Femur (tissue), 1 donor: ENCODE measurements at places on chromosomes 3 and 15.

DNA sequence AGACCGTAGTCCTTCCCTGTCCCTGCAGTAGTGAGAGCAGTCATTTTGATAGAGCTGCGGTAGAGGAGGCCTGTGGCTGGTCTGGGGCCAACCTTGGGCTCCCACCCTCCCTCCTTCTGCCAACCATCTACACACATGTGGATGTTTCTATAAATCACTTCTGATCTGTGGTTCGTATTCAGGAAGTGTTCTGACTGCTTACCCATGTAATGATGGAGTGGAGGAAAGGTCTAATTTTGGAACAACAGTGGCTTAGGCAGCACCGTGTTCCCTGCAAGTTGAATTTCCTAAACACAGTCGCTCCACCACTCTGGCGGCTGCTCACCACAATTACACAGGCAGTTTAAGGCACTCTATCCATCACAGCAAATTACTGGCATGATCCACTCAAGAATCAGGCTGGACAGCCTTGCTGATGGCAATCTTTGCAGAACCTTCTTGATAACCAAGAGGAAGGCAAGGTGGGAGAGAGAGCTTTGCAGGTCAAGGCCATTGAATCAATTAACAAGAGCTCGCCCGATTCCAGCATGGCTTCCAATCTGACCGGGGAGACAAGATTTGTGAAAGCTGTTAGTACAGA lies 104.7 kb upstream of the VEPH1 start:
- peak; percentile 69 for DNase-seq

DNA sequence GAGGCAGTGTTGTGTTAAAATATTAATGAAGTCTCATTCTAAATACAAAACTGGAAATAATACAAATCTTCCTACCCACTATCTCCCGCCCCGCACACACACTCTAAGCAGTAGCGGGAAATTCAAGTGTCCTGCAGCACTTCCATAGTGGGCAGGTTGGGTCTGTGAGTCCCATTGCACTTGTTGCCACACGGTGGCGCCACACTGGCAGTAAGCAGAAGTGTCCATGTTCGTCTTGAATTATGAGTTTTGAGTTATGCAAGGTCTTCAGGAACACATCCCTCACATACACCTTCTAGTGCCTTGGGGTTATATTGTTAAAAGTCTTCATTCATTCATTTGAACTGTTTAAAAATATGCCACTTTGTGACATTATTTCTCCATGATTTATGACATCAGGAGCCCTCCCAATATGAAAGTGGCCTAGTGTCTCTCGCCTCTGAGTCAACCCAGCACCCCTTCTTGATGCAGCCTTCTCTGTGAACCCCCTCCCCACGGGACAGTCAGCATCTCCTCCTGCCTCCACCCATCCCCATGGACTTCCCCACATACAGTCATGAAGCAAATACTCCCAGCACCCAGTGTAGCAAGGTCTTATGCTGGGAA lies 17.6 kb upstream of the CCDC174 start:
- DNase-seq = peak; percentile 47

DNA sequence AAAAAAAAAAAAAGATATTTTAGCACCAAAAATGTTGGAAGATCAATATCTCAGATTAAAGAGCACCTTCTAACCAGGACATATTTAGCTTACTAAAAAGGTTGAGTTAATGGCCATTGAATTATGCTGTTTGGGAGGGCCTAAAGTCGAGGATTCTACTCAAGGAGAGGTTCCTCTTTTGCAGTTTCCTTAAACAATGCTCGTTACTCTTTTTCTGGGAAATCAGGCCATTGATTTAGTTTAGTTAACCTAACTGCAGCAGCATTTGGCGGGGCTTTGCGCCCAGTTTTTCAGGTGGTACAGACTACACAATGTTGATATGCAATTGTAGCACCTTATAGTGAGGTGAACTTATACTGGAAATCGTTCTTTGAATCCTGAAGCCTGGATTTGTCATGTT lies 6.8 kb downstream of the ABHD2 start:
- no peak for DNase-seq

DNA sequence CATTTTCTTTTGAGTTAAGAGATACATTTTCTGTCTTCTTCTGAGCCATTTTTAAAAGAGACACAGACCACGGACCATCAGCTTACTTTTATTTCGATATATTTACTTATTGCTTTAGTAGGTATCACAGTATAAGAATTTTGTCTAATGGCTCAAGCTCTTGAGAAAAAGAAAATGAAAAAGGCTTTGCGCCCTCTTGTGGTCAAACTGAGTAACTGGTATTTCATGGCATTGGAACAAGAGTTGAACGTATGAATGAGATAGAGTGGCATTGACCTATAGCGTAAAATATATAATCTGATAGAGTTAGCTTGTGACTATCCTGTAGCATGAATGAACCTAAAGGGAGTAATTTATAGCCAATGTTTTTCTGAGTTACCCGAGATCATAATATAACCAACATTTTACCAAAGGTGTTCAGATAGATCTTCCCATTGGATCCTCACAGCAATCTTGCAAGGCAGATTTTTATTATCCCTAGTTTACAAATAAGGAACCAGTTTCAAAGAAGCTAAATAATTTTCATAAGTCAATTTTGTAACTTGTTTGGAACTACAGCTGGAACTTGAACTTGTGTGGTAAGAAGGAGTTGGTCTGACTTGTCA lies 154.6 kb downstream of the POLR2M start:
- DNase-seq = no peak

- DNase-seq = no peak
Observed at GRCh38 chr3:30440880-30441279, 165.5 kb upstream of the TGFBR2 start.

GRCh38 chr3:122508135-122508914 lies 6.4 kb downstream of the KPNA1 start:
- DNase-seq = no peak

DNA sequence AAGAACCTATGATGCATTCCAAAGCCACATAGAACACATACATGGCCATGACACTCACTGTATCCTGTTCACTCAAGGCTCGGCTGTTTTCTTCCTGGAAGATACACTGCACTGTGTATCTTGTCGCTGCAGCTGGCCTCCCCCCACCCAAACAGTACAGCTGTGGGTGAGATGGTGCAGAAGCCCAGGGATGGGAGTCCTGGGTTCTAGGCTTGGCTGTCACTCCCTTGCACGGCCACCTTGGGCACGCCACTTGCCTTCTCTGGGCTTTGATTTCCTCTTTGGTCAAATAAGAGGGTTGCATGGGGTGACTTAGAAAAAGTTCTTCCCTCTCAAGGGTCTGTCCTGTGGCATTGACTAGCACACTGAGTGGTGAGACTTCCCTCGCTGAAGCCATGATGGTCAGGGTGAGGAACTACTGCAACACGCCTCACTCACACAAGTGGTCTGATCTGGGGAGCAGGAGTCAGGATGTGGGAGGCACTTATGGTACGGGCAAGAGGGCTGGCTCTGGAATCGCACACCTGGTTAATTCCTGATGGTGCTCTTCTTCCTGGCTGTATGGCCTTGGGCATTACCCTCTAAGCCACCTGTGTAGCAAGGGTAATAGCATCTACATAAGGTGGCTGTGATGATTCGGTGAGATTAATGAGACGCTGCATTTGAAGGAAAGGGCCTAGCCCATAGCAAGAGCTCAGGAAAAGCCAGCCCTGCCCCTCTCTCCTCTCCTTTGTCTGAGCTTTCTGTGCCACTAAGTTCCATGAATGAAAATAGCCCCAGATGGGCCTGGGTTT lies 44.0 kb downstream of the ANP32A start:
- no peak for DNase-seq

DNA sequence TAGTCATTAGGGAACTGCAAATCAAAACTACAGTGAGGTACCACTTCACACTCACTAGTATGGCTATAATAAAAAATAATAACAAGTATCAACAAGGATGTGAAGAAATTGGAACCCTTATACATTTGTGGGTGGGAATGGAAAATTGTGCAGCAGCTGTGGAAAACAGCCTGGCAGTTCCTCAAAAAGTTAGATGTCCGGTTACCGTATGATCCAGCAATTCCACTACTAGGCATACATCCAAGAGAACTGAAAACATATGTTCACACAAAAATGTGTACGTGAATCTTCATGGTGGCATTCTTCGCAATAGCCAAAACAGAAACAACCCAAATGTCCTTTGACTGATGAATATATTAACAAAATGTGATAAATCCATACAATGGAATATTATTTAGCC lies 187.9 kb upstream of the LYSMD4 start:
- peak; percentile 55 for DNase-seq

- DNase-seq = no peak
Observed at GRCh38 chr15:41836713-41837454, 1.8 kb upstream of the PLA2G4B start.

GRCh38 chr3:71896751-71897150 lies 111.8 kb upstream of the PROK2 start:
- DNase-seq = no peak
